ENCODE measurements at places on chromosomes 4 and X. TPM values are rescaled to one million over a fixed set of nuclear protein-coding genes. Genes with fewer than 3 reads are reported as not detected.

Gene HHIP
- total RNA-seq, result 0.46 TPM

Gene ASB9
- 2.8 TPM for total RNA-seq

Gene ARR3
- total RNA-seq, result not detected

Gene SPATA4
- not detected for total RNA-seq

Gene GAGE1
- total RNA-seq, result not detected

Gene FHL1
- total RNA-seq, result 5.6 TPM

Gene GAB3
- total RNA-seq, result 0.90 TPM

Gene MYOZ2
- not detected for total RNA-seq

Gene MAOA
- total RNA-seq, result 1.6 TPM

Gene FAT4
- 92.8 TPM for total RNA-seq

Gene KCTD8
- 0.62 TPM for total RNA-seq

Gene GAGE12C
- not detected for total RNA-seq

Gene PDCL2
- total RNA-seq, result not detected

Gene STAP1
- 3.5 TPM for total RNA-seq

Gene BEX4
- 85.0 TPM for total RNA-seq

Gene ARMCX4
- 17.9 TPM for total RNA-seq

Gene ENPEP
- total RNA-seq, result 3.5 TPM

Gene WWC2
- 32.0 TPM for total RNA-seq

Gene TRIM61
- total RNA-seq, result 1.8 TPM

Gene UGT2B10
- total RNA-seq, result not detected

All from endothelial cell (in vitro differentiated cells).